ENCODE measurements at places on chromosomes 5 and 9. TPM values are rescaled to one million over a fixed set of nuclear protein-coding genes. Genes with fewer than 3 reads are reported as not detected.
A peak's percentile ranks its signal among the peaks of the same experiment; 100 is the strongest.

The CTXN3 gene
- total RNA-seq = not detected

The CTNND2 gene
- not detected for total RNA-seq

The LTC4S gene
- 5.5 TPM for total RNA-seq

The IGIP gene
- total RNA-seq = 11.6 TPM

The KIF24 gene
- total RNA-seq = 0.44 TPM

The UBAC1 gene
- total RNA-seq = 28.9 TPM

The WASHC1 gene
- total RNA-seq = 36.0 TPM

The C1QTNF2 gene
- not detected for total RNA-seq

The ATP6V1G1 gene
- total RNA-seq = 165 TPM

The ADAMTSL1 gene
- total RNA-seq = not detected

The PITX1 gene
- not detected for total RNA-seq

The PTPDC1 gene
- total RNA-seq = 10.2 TPM

The FLT4 gene
- 40.6 TPM for total RNA-seq

The PNPLA7 gene
- 14.5 TPM for total RNA-seq

The HMGCS1 gene
- total RNA-seq = 36.5 TPM

- H3K36me3 ChIP-seq = no peaks in the 10 kb centered on the region
- H3K4me1 ChIP-seq = no peaks in the 10 kb centered on the region
- no peak overlapping the region for H3K27ac ChIP-seq
- H3K27me3 ChIP-seq = no peaks in the 10 kb centered on the region
Measured at GRCh38 chr9:102514541-102514940, 480.6 kb upstream of the CYLC2 start.

- H3K27ac ChIP-seq = no peak overlapping the region
- no peak for DNase-seq
- H3K36me3 ChIP-seq = no peaks in the 10 kb centered on the region
- peaks cover 50% of the 10 kb centered on the region for H3K27me3 ChIP-seq
- peaks cover 13% of the 10 kb centered on the region for H3K4me1 ChIP-seq
- H3K4me3 ChIP-seq = no peak overlapping the region
Measured at GRCh38 chr5:1648806-1649205, 125.0 kb upstream of the LPCAT1 start.

- peaks cover 63% of the 10 kb centered on the region for H3K36me3 ChIP-seq
- no peak overlapping the region for H3K4me3 ChIP-seq
- no peak for DNase-seq
- H3K4me1 ChIP-seq = peaks cover 58% of the 10 kb centered on the region
- peak overlapping the region; percentile 70 for H3K27ac ChIP-seq
Measured at GRCh38 chr5:68292316-68292715, 76.8 kb downstream of the PIK3R1 start.

GRCh38 chr5:55344392-55344992 is 36.7 kb downstream of the MTREX start:
- peaks cover 6% of the 10 kb centered on the region for H3K4me1 ChIP-seq

DNA sequence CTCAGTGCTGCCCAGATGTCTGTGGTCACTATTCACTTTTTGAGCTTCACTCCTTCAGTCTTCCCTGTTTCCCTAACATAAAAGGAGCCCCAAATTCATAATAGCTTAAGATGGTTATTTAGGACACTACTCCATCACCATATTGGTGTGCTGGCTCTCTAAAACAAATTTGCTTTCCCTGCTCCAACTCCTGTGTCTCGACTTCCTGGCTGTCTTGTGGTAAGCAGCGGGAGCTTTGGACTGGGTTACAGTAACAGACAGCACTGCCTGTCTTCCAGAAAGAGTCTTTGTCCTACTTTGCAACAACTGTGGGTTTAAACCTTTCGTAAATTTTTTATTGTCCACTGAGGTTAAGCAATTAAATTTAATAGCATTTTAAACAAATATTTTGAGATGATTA is 389.4 kb downstream of the CDH9 start:
- no peaks in the 10 kb centered on the region for H3K4me1 ChIP-seq
- H3K36me3 ChIP-seq = peaks cover 9% of the 10 kb centered on the region
- DNase-seq = no peak
- no peak overlapping the region for H3K27ac ChIP-seq
- H3K27me3 ChIP-seq = no peaks in the 10 kb centered on the region

DNA sequence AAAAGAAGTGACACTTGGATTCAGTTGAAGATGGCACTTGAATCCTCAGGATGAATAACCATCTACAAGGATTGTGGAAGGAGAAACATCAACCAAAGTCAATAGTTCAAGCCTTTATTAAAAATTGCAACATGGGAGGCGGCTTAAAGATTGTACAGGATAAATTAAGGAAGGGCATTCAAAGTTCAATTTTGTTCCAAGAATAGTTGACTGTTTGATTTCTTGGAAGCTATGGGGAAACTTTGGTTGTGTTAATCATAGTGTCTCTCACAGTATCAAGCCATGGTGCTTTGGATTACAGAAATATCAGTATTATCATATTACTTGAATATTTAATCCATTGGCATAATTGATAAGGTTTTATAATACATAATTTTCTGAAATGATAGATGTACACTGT is 1844.3 kb downstream of the MAT2B start:
- no peak overlapping the region for H3K4me3 ChIP-seq
- no peaks in the 10 kb centered on the region for H3K4me1 ChIP-seq
- no peaks in the 10 kb centered on the region for H3K36me3 ChIP-seq
- no peaks in the 10 kb centered on the region for H3K27me3 ChIP-seq

GRCh38 chr5:138829341-138829740 is 45.8 kb downstream of the LRRTM2 start:
- no peak for DNase-seq
- no peak overlapping the region for H3K4me3 ChIP-seq
- H3K36me3 ChIP-seq = no peaks in the 10 kb centered on the region
- no peak overlapping the region for H3K27ac ChIP-seq
- no peaks in the 10 kb centered on the region for H3K4me1 ChIP-seq
- H3K27me3 ChIP-seq = peaks cover 6% of the 10 kb centered on the region

GRCh38 chr5:103308774-103309173 is 50.2 kb downstream of the MACIR start:
- H3K4me1 ChIP-seq = no peaks in the 10 kb centered on the region
- peaks cover 15% of the 10 kb centered on the region for H3K27me3 ChIP-seq
- no peak for DNase-seq
- no peak overlapping the region for H3K4me3 ChIP-seq
- no peaks in the 10 kb centered on the region for H3K36me3 ChIP-seq

DNA sequence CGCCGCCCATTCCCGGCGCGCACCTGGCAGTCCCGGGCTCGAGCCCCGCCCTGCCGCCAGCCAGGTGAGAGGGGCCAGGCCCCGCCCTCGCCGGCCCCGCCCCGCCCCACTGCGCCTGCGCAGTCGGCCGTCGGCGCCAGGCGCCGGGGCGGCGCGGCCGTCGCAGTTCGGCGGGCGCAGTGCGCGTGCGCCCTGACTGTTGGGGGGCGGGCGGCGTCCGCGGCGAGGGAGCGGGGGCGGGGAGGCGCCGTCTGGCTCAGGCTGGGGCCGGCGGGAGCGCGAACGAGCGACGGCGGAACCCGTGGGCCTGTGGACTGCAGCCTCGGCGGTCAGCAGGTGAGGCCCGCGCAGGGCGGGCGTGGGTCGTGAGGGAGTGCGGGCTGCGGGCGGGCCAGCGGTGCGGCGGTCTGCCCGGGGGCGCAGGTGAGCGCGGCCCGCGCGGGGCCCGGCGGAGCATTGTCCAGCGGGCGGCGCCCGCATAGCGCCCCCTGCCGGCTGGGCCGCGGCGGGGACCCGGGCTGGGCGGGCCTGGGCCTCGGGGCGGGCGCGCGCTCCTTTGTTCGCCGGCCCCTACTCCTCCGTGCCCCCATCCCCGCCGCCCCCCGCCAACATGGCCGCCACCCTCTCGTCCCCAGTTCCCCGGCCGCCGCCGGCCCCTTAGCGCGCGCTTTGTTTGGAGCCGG is at the start of gene SPIN1:
TSS of gene SPIN1 (plus strand) at position 242 of the 683 bp plus-strand sequence. CDS start 38,096 bp downstream, outside the sequence.
- peak within 1 kb of the TSS; percentile 94 for H3K27ac ChIP-seq
- peak; percentile 88 for DNase-seq
- H3K36me3 ChIP-seq = peaks cover 2% of the 10 kb centered on the region
- H3K27me3 ChIP-seq = no peaks in the 10 kb centered on the region

- no peak overlapping the region for H3K4me3 ChIP-seq
- H3K36me3 ChIP-seq = no peaks in the 10 kb centered on the region
- H3K4me1 ChIP-seq = no peaks in the 10 kb centered on the region
- H3K27ac ChIP-seq = no peak overlapping the region
- H3K27me3 ChIP-seq = peaks cover 10% of the 10 kb centered on the region
Measured at GRCh38 chr9:87434366-87434765, 63.3 kb upstream of the DAPK1 start.

GRCh38 chr5:159732220-159732619 is 184.1 kb upstream of the ADRA1B start:
- H3K27me3 ChIP-seq = peaks cover 18% of the 10 kb centered on the region
- no peaks in the 10 kb centered on the region for H3K36me3 ChIP-seq
- H3K4me3 ChIP-seq = no peak overlapping the region
- no peak overlapping the region for H3K27ac ChIP-seq

- peaks cover 5% of the 10 kb centered on the region for H3K4me1 ChIP-seq
- H3K36me3 ChIP-seq = no peaks in the 10 kb centered on the region
- no peaks in the 10 kb centered on the region for H3K27me3 ChIP-seq
Measured at GRCh38 chr5:31990701-31991110, 183.4 kb downstream of the GOLPH3 start.

- H3K36me3 ChIP-seq = peaks cover 7% of the 10 kb centered on the region
- no peak overlapping the region for H3K4me3 ChIP-seq
- peaks cover 14% of the 10 kb centered on the region for H3K4me1 ChIP-seq
- no peak overlapping the region for H3K27ac ChIP-seq
Measured at GRCh38 chr9:125089331-125089730, 54.0 kb downstream of the SCAI start.

DNA sequence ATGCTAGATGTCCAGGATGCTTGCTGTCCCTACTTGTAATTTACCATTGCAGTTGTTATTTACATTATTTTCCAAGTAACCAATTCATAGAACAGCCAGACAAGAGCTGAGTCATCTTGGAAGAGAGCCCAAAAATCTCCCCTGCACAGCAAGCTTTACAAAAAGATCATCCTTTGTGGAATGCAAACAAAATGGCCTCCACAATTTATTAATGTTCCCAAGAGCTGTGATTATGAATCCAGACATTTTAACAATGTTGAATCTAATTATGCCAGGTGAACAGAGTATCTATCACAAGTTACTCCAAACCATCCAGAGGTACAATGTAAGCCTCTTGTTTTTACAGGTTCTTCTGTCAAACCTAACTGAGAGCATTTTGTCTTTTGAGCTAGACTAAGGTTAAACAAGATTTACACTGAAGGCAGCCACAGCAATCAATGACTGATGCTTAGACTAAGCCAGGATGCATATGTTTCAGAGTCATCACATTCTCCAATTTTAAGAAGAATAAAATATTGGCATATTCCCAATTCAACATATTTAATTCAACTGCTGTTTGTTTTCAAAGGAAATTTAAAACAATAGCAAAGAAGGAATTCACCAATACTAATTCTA is 95.3 kb upstream of the SLC12A2 start:
- no peaks in the 10 kb centered on the region for H3K4me1 ChIP-seq
- DNase-seq = no peak
- no peak overlapping the region for H3K4me3 ChIP-seq

DNA sequence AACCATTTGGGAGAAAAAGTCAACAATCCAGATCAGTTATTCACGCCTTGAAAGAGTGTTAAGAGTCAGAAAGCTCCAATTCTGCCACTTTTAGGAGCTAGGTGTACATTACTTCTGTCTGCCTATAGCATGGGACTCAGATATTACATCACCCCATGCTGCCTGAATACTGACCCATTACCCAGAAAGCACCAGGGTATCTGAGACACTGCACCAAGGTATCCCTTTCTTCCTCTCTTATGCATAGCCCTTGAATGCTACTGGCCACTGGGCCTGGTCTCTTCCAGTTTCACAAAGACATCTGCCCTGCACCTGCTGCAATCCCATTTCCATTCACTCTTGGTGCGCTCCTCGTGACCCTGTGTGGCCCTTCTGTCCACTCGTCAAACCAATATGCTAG is 2.6 kb downstream of the STRBP start:
- peaks cover 67% of the 10 kb centered on the region for H3K4me1 ChIP-seq
- no peak for DNase-seq
- H3K4me3 ChIP-seq = no peak overlapping the region
- H3K27ac ChIP-seq = no peak overlapping the region
- H3K27me3 ChIP-seq = no peaks in the 10 kb centered on the region

DNA sequence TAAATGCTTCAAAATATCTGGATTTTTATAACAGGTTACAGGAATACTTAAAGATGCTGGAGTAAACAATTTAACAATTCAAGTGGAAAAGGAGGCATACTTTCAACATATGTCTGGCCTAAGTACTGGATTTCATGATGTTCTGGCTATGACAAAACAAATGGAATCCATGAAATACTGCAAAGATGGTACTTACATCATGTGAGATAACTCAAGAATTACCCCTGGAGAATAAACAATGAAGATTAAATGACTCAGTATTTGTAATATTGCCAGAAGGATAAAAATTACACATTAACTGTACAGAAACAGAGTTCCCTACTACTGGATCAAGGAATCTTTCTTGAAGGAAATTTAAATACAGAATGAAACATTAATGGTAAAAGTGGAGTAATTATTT is 35.6 kb downstream of the SLC30A5 start:
- H3K27me3 ChIP-seq = no peaks in the 10 kb centered on the region
- no peak overlapping the region for H3K4me3 ChIP-seq
- H3K27ac ChIP-seq = no peak overlapping the region
- no peak for DNase-seq

DNA sequence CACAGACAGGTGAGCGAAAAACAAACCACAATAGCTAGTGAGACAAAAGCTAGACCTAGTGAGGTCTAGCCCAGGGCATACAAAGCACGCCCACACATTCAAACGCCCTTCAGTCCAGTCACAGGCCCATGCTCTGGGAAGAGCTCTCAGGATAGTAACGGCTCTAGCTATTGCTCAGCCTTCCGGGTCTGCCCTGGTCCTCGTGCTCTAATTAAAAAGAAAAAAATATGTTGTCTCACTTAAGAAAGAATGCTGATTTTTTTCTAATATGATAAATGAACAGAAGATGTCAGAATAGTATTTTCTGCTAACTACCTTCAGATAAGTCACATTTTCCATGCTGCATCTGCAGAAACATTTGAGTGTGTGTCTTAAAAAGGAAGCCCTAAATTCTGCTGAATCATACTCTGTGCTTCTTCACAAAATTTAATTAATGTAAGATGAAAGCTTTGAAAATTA is 94.5 kb downstream of the PLPP1 start:
- no peak for DNase-seq
- peaks cover 13% of the 10 kb centered on the region for H3K36me3 ChIP-seq

DNA sequence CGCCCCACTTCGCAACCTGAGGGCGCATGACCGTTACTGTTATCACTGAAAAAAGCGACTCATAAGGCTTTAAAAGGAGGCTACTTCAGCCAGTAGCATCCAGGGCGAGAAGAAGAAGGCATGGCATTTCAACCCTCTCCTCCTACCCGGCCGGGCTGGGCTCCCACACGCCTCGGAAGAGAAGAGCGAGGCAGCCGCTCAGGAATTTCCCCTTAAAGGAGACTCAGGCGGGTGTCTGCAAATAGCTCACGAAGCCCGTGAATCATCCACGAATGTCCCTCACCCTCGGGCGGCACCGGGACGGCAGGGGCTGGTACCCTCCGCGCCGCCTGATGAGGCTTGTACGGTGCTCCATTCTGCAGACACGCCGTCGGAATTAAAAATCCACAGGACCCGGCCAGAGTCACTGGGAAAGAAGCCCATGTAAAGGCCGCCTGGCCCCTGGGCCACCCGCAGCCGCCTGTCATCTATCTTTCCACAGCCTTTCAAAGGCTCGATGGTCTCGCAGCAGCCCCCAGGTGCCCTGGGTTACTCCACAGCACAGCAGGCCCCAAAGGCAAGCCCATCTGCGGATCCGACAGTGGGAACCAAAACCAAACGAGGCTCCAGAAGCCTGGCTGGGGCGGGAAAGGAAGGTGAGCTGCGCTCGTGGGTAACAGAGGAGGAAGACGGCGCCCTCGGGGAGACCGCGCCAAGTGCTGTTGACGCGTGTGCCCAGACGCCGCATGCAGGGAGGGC is 11.8 kb downstream of the SLC12A7 start:
- no peaks in the 10 kb centered on the region for H3K27me3 ChIP-seq
- H3K36me3 ChIP-seq = peaks cover 4% of the 10 kb centered on the region
- peaks cover 54% of the 10 kb centered on the region for H3K4me1 ChIP-seq
- DNase-seq = no peak
- no peak overlapping the region for H3K27ac ChIP-seq
